ENCODE measurements at places on chromosomes 1 and 21. TPM values are rescaled to one million over a fixed set of nuclear protein-coding genes. Genes with fewer than 3 reads are reported as not detected.

Gene GPR157
- 14.3 TPM for total RNA-seq

DNA sequence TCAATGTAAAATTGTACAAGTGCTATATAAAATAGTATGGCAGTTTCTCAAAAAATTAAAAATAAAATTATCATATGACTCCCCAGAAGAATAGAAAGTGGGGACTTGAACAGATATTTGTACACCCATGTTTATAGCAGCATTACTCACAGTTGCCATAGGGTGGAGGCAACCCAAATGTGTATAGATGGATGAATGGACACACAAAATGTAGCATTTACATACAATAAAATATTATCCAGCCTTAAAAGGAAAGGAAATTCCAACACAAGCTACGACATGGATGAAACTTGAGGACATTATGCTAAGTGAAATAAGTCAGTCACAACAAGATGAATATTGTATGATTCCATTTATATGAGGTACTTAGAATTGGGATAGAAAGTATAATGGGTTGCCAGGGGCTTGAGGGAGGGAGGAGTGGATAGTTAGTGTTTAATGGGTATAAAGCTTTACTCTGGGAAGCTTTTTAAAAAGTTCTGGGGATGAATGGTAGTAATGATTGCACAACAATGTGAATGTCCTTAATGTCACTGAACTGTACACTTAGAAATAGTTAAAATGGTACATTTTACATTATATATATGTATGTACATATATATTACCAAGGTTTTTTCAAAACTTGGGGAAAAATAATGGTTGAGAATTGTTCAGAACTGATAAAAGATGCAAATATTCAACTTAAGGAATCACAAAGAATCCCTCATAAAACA lies 53.0 kb upstream of the ADORA3 start:
- no peaks in the 10 kb centered on the region for H3K4me1 ChIP-seq
- no peak overlapping the region for H3K4me3 ChIP-seq
- DNase-seq = no peak

DNA sequence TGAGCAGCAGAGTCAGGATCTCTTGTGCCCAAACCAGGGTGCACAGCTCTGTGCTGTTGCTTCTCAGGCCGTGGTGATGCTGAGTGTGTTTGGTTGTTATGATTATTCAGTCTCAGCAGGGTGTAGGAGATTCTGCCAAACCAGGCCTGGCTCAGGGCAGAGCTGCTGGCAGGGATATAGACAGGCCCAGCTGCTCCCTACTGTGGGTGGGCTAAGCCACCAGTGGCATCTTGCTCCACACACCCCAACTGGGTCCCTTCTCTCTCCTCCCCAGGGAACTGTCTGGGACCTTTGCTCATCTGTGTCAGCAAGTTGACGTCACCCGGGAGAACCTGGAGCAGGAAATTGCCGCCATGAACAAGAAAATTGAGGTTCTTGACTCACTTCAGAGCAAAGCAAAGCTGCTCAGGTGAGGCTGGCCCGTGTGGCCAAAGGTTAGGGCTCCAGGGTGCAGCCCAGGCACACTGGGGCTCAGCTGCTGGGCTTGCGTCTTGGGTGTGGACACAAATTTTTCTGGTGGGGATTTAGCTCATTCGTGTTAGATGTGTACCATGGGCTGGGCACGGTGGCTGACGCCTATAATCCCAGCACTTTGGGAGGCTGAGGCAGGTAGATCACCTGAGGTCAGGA lies 9.9 kb upstream of the MIIP start:
- H3K27me3 ChIP-seq = no peaks in the 10 kb centered on the region
- no peak overlapping the region for H3K4me3 ChIP-seq
- no peak overlapping the region for H3K27ac ChIP-seq
- H3K36me3 ChIP-seq = peaks cover 56% of the 10 kb centered on the region

DNA sequence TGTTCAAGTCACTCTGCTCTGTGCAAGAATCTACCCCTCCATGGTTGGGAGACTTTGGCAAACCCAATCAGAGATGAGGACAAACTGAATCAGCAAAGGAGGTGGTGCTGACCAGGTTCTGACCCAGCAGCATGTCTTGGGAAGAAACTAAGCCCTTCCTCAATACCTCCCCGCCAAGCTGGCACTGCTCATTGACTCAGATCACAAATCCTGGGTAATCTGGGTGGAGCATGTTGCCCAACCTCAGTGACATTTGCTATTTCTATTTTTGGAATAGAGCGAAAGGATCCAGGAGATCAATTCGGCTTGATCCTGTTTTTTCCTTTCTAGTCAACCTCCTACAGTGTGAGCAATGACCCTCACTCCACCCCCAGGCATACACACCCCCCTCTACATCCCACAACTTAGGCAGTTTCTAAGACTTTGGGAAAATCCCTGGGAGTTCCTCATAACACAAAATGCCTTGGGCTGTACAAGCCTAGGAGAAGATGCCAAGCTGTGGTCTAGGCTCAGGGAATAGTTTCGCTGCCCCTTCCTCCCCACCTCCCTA lies 166.8 kb upstream of the KCNJ6 start:
- no peak for DNase-seq
- H3K4me3 ChIP-seq = no peak overlapping the region
- H3K4me1 ChIP-seq = no peaks in the 10 kb centered on the region
- H3K27ac ChIP-seq = no peak overlapping the region
- H3K36me3 ChIP-seq = no peaks in the 10 kb centered on the region
- no peaks in the 10 kb centered on the region for H3K27me3 ChIP-seq

Measured in transverse colon (tissue), 4 donors.